Ureter (tissue), 1 donor: ENCODE measurements at places on chromosomes 6 and 20. TPM values are rescaled to one million over a fixed set of nuclear protein-coding genes. Genes with fewer than 3 reads are reported as not detected.
A peak's percentile ranks its signal among the peaks of the same experiment; 100 is the strongest.

GRCh38 chr6:41716516-41717391 lies 18.7 kb downstream of the TFEB start:
- DNase-seq: no peak

DNA sequence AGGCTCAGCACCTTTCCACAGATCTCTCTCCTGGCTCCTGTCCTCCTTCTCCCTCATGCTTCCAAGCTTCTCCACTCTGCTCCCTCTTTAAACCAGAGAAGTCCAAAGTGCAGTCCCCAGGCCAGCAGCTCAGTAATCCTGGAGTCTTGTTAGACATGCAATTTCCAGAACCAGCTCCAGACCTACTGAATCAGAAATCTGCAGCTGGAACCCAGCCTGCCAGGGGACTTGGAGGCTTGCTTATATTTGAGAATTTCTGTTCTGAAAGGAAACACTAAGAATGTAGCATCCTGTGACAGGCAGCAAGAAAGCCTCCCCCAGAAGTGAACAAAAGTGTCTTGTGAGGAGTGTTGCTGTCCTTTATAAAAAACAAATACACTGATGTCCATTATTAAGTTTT lies 438.1 kb downstream of the BCKDHB start:
- no peak for DNase-seq

DNA sequence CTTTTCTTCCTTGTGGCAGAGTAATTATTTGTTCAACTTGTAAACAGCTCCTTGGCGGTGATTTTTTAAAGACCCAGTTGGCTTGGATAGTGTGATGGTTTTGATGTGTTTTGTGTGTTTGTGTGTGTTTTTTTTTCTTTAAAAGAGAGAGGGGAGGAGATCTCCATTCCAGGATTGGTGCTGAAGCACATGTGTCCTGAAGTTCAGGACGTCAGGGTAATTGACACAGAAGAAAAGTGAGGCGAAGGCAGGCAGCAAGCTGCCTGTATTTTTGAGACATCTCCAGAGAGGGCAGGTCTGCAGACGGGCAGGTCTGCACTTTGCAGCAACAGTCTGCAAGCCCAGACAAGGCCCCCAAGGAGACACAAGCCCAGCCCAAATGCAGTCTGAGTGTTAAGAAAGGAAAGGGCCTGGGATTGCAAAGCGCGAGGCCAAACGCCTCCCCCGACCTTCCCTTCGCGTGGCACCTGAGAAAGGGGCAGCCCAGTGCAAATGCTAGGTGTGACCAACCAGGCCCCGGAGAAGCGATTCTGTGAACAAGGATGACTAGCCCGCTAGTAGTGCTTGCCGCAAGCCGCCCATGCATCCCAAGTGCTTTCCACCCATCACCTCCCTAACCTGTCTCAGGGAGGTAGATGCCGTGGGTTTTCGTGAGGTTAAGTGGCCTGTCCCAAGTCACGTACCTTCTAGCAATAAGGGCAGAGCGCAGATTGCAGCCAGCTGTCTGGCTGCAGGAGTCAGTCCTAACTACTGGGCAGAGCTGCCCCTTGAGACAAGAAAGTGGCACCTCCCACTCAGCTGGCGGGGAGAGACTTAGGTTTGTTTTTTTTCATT lies 230.5 kb downstream of the ZMYND8 start:
- peak; percentile 54 for DNase-seq

GRCh38 chr20:39829661-39830060 lies 859.4 kb downstream of the MAFB start:
- no peak for DNase-seq

- peak; percentile 59 for DNase-seq
Measured at GRCh38 chr6:54053881-54054391, 57.3 kb upstream of the MLIP start.

GRCh38 chr6:25447570-25447929 lies 168.4 kb downstream of the CARMIL1 start:
- DNase-seq: no peak

DNA sequence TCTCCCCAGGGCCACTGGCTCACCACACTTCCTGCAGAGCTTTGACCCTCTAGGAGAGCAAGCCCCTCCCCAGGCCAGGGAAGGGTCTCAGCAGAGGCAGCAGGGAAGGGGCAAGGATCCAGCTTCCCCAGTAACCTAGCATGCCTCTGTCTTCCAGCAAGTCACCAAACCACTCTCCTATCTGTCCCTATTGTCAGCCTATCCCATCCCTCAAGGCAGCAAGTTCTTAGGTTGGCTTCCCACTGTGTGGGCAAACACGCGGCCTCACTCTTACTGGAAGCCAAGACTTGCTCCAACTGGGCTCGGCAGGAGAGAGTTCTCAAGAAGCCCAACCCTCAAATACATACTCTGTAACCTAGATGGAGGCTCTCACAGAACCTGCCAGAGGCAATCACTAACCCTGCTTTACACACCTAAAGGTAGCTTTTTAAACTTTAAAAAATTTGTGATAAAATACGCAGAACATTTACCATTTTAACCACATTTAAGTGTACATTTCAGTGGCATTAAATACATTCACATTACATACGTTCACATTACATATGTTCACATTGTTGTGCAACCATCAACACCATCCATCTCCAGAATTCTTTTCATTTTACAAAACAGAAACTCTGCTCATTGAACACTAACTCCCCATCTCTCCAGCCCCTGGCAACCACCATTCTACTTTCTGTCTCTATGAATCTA lies 58.5 kb downstream of the MRPL14 start:
- DNase-seq: no peak

Gene SLC22A7
- not detected for total RNA-seq

DNA sequence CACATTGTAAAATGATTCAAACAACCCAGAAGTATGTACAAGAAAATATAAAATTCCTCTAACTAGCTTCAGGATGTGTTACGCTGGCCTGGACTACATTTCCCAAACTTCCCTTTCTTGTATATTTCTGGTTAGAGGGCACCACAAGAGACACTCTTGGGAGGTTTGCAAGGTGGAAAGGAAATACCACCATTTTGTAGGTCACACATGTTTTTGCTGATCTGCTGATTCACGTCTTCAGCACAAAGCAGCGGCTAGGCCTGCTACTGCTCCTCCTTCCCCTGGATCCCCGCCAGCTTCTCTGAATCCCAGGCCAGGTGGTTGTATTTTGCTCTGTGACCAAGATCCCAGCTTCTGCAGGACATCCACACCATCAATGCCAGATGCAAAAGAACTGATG lies 104.2 kb downstream of the AGPAT4 start:
- no peak for DNase-seq

Gene DTD1
- 30.6 TPM for total RNA-seq

Gene VIP
- 0.39 TPM for total RNA-seq

Gene CFB
- 41.4 TPM for total RNA-seq

DNA sequence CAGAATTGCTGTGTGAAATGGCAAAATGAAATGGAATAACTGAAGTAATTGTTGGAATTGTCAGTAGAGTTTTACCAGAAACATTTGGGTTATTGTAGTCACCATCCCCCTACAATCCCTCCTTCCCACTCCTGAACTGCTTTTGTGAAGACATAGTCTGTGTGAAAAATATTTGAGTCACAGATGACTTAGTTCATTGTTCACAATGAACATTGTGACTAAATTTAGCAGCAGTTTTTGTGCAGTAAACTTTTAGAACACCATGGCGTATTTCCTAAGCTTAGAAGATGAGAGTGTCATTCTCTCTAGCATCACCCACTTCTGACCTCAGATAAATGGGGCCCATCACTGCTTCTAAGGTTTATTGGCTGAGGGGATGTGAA lies 11.0 kb downstream of the OTOR start:
- DNase-seq: no peak

Gene RAET1E
- 5.5 TPM for total RNA-seq

- DNase-seq: no peak
Measured at GRCh38 chr6:4010689-4011090, 68.2 kb downstream of the FAM217A start.

GRCh38 chr6:91031581-91031980 lies 444.7 kb upstream of the MAP3K7 start:
- DNase-seq: no peak

DNA sequence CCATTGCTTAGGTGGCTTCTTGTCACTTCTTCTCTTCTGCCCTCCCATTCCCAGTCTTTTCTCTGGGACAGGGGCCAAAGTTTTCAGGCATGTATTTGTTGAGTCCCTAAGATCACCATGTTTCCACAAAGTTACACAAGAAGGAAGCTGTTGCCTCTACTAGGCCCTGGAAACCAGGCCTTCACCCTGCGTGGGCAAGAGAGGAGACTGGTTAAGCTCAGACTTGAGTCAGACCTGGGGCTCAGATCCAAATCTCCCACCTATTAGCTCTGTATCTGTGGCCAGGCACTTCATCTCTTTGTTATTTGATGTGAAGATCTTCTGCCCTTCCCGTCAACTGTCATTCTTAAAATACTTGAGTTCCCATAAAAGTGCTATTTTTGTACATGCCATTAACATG lies 154.6 kb downstream of the SASH1 start:
- no peak for DNase-seq

- peak; percentile 81 for DNase-seq
Measured at GRCh38 chr20:768426-768978, at the start of gene SLC52A3. SLC52A3 (minus strand) TSS chr20:768500; CDS start chr20:765774, 2,726 bp downstream.

GRCh38 chr6:149755300-149756260 lies 6.0 kb downstream of the PCMT1 start:
- DNase-seq: no peak

Gene LAMP5
- 0.31 TPM for total RNA-seq

GRCh38 chr6:56866917-56867522 lies 87.9 kb upstream of the BEND6 start:
- DNase-seq: no peak

DNA sequence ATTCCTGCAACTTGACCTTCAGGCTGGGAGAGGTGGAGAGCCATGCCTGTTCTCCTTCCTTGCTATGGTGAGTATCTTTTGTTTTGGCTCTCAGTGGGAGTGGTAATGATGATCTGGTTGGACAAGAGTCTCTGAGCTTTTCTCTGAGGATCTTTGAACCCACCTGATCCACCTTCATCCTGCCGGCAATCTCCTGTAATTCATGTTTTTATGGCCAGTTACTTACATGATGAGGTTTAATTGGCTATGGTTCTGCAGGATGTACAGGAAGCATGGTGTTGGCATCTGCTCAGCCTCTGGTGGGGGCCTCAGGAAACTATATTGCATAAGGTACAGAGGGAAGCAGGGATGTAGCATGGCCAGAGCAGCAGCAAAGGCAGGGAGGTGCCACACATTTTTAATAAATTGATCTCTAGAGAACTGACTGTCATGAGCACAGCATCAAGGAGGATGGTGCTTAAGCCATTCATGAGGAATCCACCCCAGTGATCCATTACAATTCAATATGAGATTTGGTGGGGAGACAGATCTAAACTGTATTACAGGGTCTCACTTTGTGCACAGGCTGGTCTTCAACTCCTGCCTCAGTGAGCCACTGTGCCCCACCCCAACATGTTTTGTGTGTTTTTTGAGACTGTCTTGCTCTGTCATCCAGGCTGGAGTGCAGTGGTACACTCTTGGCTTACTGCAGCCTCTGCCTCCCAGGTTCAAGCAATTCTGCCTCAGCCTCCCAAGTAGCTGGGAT lies 10.0 kb downstream of the HSPA1B start:
- no peak for DNase-seq

- DNase-seq: no peak
Measured at GRCh38 chr20:54076259-54076658, 5.9 kb upstream of the BCAS1 start.

- DNase-seq: no peak
Measured at GRCh38 chr6:136846046-136846445, 23.7 kb downstream of the PEX7 start.

GRCh38 chr20:53081916-53082863 lies 110.0 kb downstream of the TSHZ2 start:
- no peak for DNase-seq

DNA sequence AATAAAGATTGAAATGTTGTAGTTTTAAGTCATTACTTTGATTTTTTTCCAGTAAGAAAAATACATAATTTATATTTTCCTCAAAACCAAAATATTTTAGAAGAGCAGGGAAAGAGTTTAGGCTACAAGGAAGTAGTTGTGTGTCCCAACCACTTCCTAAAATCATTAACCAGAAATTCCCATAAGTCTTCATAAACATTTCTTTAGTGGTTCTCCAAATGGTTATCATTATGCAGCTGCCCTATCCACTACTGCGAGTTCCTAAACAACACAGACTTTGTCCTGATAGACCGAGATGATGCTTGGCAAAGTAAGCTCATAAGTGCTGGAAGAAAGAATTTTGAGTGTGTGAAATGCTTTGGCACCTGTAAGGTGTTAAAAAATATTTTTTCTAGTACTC lies 93.6 kb downstream of the ARMC2 start:
- DNase-seq: no peak

Gene HLA-G
- total RNA-seq: not detected

Gene HLA-DMA
- total RNA-seq: 65.3 TPM
